MG63 (cell line): ENCODE measurements at places on chromosomes 7 and 10.

- no peak for DNase-seq
These were observed 87.4 kb downstream of the CHST15 start for GRCh38 chr10:124005991-124006392.

GRCh38 chr7:112889268-112889667, 99.1 kb upstream of the TMEM168 start:
- DNase-seq, result no peak

GRCh38 chr7:20348125-20348807, 17.6 kb downstream of the ITGB8 start:
- no peak for DNase-seq

DNA sequence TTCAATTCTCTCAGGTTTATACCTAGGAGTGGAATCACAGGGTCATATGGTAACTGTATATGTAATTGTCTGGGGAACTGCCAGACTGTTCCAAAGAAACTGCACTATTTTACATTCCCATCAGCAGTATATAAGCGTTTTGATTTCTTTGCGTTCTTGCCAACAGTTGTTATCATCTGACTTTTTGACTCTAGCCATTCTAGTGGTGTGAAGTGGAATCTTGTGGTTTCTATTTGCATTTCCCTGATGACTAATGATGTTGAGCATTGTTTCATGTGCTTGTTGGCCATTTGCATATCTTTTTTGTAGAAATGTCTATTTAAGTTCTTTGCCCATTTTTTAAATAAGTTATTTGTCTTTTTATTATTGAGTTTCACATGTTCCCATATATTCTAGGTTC, 44.3 kb upstream of the ZC3HAV1 start:
- DNase-seq, result no peak

DNA sequence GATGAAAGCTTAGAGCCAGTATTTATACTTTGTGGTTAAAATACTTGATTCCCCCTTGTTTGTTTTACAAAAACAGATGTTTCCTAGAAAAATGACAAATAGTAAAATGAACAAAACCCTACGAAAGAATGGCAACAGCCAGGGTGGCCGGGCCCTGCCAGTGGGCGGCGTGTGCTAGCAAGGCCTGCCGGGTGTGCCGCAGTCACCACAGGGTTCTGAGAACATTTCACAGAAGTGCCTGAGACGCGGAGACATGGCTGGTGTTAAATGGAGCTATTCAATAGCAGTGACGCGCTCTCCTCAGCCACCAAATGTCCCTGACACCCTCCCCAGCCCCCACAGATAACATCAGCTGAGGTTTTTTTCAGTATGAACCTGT, 14.5 kb downstream of the GPR146 start:
- no peak for DNase-seq

GRCh38 chr10:1216574-1217236, 160.5 kb downstream of the WDR37 start:
- no peak for DNase-seq

GRCh38 chr7:151849879-151850260, 27.0 kb downstream of the PRKAG2 start:
- no peak for DNase-seq

DNA sequence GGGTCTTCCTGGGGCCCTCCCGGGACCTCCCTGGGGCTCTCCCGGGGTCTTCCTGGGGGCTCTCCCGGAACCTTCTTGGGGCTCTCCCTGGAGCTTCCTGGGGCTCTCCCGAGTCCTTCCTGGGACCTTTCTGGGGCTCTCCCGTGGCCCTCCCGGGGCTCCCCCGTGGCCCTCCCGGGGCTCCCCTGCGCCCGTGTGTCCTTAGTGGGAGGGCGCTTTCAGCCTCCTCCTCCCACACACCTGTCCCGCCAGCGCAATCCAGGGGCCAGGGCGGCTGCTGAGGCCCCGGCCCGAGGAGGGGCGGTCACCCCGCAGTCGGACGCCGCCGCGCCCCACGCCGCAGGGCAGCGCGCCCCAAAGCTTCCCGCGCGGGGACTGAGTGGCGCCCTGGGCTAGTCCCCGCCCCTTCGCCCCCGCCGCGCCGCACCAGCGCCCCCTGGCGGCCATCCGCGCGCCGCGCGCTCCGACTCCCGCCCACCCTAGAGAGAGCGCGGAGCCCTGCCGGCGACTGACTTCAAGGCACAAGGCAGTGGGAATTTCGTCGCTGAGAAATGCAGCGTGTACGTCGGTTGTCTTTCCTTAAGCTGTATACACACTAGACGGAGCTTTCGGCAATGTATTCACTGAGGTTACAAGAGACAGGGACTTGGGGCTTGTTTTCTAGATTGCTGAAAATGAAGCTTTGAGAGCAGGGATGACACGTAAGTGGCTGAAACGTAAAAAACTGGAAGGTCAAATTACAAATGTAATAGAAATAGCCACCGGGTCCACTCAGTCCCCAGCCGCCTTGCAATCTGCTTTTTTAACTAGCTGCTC, 47.1 kb downstream of the INSIG1 start:
- DNase-seq, result peak; percentile 52

GRCh38 chr10:64537928-64538327, 1016.7 kb downstream of the REEP3 start:
- no peak for DNase-seq

DNA sequence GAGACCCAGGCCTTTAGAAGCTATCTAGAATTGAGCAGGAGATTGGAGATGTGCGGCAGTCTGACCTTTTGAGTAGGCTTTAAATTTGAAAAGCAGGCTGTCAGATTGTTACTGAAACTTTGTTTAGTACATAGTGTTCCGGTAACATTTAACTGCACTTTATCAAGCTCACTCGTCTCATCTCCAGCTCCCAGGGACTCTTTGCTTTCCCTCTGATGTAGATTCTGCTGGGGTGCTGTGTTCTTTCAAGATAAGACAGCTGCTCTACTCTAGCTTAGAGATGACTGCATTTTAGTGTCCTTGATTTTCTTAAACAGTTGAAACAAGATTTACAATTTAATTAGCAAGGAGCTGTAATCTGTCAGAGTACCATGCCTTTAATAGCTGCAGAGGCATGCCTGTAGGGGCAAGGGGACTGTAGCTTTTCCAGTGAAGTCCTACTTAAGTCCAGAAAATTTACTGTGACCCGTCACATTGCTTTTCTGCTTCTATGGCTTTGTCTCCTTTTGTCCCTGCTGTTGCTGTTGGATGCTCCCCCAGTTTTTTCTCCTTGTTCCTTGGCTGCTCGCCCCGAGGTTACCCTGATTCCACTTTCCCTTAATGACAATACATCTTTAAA, 56.4 kb upstream of the MTPN start:
- DNase-seq, result no peak

GRCh38 chr10:70615784-70616522, 13.4 kb upstream of the PRF1 start:
- DNase-seq, result peak; percentile 71

DNA sequence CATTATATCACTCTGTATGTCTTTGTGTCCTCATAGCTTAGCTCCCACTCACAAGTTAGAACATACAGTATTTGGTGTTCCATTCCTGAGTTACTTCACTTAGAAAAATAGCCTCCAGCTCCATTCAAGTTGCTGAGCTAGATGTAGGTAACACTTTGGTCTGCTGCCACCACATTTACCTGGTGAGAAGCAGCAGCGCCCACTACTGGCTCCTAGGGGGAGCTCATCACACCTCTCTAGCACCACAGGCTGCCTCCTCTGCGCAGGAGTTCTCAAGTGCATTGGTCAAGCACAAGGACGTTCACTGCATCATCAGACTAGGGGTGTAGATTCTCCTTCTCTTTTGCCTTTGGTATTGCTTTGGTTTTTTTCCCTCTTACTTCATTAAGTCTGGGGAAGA, 530.9 kb upstream of the AUTS2 start:
- DNase-seq, result no peak

GRCh38 chr7:142642316-142642715, 107.0 kb upstream of the PRSS1 start:
- no peak for DNase-seq

DNA sequence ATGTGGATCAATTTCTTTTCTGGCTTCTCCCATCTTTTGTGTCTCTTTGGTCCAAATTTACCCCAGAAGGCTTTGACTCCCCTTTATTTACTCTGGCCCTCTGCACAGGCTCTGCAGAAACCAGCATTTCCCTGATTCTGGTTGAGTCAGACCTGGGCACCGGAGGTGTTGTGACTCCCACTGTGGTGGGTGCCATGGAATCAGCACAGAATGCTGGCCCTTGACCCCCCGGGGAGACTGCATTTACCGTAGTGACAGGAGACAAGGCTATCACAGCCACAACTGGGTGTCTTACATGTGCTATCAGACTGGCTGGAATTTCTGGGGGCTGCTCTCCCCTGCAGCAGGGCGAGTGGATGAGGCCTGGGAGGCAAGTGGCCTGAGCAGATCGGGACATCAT, 37.6 kb downstream of the PLXDC2 start:
- no peak for DNase-seq

- DNase-seq, result no peak
These were observed 177.1 kb downstream of the EVX1 start for GRCh38 chr7:27419581-27420177.

- no peak for DNase-seq
These were observed 487.7 kb upstream of the AUTS2 start for GRCh38 chr7:69110450-69111050.

DNA sequence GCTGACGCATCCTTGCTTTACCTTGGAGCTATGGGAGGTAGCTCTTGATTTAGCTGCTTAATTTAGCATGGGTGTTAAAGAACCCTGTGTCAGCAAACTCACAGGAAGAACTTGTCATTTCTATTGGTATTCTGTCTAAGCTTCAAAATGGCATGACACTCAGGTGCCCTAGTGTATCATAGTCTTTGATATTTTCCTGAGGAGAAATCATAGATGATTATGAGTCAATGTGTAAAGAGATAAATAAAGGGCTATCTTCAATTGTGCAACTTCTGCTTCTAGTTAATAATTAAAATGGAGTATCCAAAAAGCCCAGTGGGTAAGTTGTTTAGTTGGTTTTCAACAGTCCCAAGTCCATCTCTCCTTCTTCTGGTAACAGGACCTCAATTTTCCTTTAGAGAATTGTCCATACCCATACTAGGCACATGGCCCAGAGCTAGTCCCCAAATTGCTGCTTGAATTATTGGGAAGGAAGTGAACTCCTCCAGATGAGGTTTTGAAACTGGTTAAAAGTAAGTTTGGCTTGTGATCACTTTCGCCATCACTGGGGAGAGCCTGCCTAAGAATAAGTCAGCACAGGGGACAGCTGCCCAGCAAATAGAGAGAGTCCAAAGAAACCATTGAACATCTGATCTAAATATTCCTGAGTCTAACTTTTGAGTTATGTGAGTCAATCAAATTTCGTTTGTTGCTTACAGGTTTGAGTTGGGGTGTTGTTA, 169.0 kb upstream of the PHYHIPL start:
- DNase-seq, result no peak

- DNase-seq, result no peak
These were observed 396.5 kb upstream of the NPVF start for GRCh38 chr7:25624833-25625232.

GRCh38 chr7:41002741-41003610, 699.9 kb downstream of the INHBA start:
- DNase-seq, result no peak

DNA sequence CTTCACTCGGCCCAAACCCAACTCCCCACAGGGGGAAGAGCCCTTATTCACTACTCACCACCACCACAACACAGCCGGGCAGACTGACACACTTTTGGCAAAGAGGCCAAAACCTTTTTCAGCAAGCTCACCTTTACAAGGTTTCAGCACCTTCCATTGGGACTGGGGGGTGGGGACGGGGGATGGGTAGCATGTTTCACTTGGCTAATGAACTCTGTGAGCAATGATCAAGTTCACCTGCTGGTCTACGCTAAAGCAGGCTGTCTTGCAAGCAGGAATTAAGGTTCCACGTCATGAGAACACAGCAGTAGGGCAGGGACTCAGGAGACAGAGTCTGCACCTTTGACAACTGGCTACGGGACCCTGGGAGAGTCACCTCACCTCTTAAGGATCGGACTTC, 7.0 kb downstream of the FAM53B start:
- DNase-seq, result no peak

DNA sequence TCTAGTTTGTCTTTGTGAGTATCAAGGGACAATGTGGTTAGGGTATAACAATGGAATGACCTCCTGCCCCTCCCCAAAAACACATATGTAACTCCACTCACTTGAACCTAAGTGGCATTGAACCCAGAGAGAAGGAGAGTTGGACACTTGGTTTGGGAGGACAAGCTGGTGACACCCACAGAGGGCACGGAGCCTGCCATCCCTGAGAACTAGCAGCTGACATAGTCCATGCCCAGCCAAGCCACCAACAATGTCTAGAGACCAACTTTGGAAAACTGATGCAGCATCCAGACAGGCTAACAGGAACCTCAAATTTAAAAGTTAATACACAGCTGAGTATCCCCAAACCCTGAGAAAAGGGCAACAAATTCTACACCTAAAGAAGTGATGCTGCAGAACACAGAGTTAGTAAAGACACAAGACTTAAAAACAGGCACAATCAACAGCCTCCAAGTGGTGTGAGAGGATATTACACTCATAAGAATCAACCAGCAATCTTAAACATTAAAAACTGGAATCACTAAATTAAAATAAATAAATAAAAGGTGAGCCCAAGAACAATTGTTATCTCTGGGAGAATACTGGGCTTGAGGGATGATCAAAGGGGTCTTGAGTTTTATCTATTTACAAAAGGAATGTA, 27.2 kb downstream of the NUDCD3 start:
- no peak for DNase-seq

- peak; percentile 22 for DNase-seq
These were observed 110.7 kb downstream of the AKR1D1 start for GRCh38 chr7:138186951-138187351.

DNA sequence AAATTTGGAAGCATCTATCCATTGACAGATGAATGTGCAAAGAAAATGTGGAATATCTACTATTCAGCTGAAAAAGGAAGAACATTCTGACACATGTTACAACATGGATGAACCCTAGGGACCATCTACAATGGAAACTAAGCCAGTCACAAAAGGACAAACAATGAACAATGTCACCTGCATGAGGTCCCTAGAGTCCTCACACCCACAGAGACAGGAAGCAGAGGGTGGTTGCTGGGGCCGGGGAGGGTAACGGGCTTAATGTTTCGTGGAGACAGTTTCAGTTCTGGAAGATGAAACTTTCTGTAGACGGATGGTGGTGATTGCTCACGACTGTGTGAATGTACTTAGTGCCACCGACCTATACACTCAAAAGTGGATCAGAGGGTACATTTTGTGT, 282.9 kb downstream of the ADARB2 start:
- DNase-seq, result no peak
